ENCODE measurements at places on chromosomes 3 and 15.

- DNase-seq = no peak
These were observed 132.7 kb upstream of the TPRG1 start for GRCh38 chr3:189038773-189039745.

DNA sequence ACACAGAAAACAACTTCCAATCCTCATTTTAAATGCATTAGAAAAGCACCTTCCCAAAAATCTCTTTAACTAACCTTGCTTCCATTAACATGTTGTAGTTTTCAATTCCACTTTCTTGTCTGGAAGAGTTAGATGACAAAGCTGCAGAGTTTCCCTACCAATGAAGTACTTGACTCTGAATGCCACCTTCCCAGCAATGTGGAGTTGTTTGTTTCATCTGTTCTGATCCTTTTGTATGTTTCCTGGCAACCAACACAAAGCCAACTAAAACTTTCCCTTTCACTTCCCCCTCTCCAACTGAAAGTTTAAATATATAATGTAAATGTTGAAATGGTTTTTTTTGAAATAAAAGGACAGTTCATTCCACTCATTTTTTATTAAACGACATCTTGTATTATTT lies at the start of gene WDR49:
Gene WDR49, minus strand, starts transcription at position 183 of the 400 bp plus-strand sequence. CDS start 517 bp downstream, outside the sequence.
- DNase-seq = no peak

- DNase-seq = no peak
These were observed 32.8 kb downstream of the POC1A start for GRCh38 chr3:52121464-52121805.

DNA sequence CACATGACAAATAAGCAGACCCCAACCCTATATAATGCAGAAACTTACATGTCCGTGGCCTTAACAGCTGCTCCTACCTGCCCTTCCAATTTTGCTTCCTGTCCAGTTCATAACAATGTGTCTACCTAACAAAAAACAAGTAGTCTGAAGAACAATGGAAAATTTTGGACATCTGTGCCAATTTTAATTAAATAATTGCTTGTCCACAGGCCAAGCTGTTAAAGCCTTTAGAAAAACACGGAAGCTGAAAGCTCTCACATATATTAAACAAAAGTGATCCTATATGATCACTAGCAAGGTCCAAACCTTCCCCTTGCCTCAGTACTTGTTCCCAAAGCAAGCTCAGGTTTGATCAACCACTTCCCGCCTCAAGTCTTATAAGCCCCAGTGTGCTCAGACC lies 37.1 kb downstream of the MAGI1 start:
- no peak for DNase-seq

GRCh38 chr3:102057781-102058421 lies 208.6 kb downstream of the NFKBIZ start:
- DNase-seq = no peak

DNA sequence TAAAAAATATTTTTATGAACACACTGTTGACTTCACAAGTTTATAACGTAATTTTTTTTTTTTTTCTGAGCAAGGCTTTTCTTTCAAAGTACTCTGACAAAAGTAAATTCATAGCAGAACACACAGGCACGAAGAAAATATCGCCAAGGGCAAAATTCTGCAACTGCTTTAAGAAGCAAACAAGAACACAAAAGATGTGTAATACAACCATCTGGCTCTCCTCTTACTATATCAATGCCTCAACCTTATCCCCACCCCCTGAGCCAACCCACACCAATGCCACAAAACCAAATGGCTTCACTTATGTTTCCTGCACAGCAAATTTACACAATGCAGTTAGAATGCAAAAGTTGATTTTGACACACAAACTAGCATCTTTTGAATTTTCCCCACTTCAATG lies 274.2 kb downstream of the FOXP1 start:
- DNase-seq = no peak

DNA sequence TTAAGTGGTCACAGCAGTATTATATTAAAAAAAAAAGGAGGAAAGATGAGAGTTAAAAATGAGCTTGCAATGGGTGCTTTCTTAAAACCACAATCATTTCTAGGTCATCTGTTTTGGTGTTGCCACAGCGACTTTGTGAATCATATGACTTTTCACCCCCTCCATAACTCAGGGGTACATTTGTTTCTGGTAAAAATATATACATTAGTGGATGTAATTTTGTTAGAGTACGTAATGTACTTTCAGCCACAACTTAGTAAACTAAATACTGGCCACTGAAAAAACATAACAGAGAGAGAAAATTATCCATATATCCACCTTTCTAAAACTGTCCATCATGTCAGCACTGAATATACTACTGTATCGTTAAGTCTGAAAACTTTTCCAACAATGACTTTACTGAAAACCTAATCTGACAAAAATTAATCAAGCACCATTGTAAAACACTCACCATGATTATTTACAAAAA lies 3.4 kb downstream of the ANKRD28 start:
- DNase-seq = no peak

DNA sequence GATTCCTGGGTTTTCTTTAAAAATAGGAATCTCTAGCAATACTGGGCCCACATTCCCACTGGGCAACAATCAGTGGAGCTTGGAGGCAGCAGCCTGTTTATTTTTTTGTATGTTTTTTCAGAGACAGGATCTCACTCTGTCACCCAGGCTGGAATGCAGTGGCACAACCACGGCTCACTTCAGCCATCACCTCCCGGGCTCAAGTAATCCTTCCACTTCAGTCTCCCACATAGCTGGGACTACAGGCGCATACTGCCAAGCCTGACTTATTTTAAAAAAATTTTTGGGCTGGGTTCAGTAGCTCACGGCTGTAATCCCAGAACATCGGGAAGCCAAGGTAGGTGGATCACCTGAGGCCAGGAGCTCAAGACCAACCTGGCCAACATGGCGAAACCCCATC lies 29.1 kb upstream of the GNB5 start:
- no peak for DNase-seq

- DNase-seq = no peak
These were observed 67.0 kb downstream of the ZNF609 start for GRCh38 chr15:64527263-64527984.

Data from HepG2 (cell line).